ENCODE measurements at places on chromosomes 1 and 21. TPM values are rescaled to one million over a fixed set of nuclear protein-coding genes. Genes with fewer than 3 reads are reported as not detected.

GRCh38 chr1:233082778-233083550, 132.6 kb downstream of the NTPCR start:
- no peak for DNase-seq

GRCh38 chr1:17828991-17829390, 73.9 kb downstream of the ACTL8 start:
- no peak for DNase-seq

GRCh38 chr1:14499312-14500040, 99.0 kb upstream of the KAZN start:
- no peak for DNase-seq

GRCh38 chr1:189960769-189961168, 516.9 kb downstream of the BRINP3 start:
- no peak for DNase-seq

- no peak for DNase-seq
Measured at GRCh38 chr1:113086541-113086940, 13.5 kb downstream of the LRIG2 start.

GRCh38 chr21:26437326-26438009, 135.6 kb downstream of the CYYR1 start:
- no peak for DNase-seq

- no peak for DNase-seq
Measured at GRCh38 chr1:169872906-169873305, 20.8 kb downstream of the SCYL3 start.

- DNase-seq, result no peak
Measured at GRCh38 chr1:111958851-111959250, 30.6 kb downstream of the KCND3 start.

- DNase-seq, result no peak
Measured at GRCh38 chr1:153515504-153516394, 20.0 kb downstream of the S100A6 start.

GRCh38 chr1:113073479-113073950, 517 bp downstream of the LRIG2 start:
- no peak for DNase-seq

DNA sequence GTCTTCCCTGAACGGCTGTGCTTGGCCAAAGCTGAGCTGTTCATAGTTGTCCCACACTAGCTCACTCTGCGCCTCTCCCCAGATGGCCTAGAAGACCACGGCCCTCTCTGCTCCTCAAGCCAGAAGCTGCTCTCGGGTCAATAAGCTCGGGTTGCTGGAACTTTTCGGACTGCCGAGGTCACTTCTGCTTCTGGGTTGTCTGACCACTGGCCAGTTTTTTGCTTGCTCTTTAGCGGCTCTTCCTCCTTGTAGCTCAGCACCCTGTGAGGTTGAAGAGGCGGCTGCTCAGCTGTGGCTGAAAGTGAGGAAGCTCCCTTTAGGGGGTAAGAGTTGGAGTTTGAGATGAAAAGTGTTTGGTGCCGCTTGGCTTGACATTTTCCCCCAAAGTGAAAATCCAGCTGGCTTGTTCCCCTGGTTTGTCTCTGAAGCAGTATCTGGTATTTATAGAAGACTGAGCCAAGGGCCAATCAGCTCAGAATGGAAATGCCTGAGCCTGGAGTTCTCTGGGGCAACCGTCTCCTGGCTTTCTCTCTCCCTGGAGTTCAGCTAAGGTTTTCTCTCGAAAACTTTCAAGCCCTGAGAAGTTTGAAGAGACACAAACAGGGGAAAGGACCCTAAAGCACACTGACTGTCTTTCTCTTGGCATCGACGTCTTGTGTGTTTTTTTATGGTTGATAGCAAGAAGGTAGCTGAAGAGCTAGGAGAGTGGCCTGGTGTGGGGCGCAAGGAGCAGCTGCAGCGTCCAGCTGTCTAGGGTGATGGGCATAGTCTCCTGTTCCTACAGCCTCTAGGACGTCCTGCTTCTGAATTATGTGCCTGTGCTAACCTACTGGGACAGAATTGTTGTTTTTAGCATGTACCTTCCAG, 72.0 kb downstream of the SYT6 start:
- no peak for DNase-seq

GRCh38 chr1:209318181-209319056, 265.1 kb upstream of the CAMK1G start:
- no peak for DNase-seq

The TFF2 gene
- total RNA-seq, result not detected

The OR2T11 gene
- not detected for total RNA-seq

The RHOU gene
- total RNA-seq, result 0.49 TPM

The SPRR2B gene
- total RNA-seq, result not detected

The RGS16 gene
- 143 TPM for total RNA-seq

All from activated T-helper 1 cell treated with anti-CD3 and anti-CD28 coated beads, Interleukin-12 subunit alpha, Interleukin-12 subunit beta, Interleukin-2, Interleukin-4 antibody, amounts not matched to agents 30 ng/mL and 10 ng/mL and 1 ng/mL, durations not matched to agents 14 hours and 24 hours and 36 hours (primary cell).